ENCODE measurements at places on chromosomes 3 and 15.
A peak's percentile ranks its signal among the peaks of the same experiment; 100 is the strongest.

- no peak for DNase-seq
Observed at GRCh38 chr3:156424758-156425157, 130.2 kb downstream of the SSR3 start.

DNA sequence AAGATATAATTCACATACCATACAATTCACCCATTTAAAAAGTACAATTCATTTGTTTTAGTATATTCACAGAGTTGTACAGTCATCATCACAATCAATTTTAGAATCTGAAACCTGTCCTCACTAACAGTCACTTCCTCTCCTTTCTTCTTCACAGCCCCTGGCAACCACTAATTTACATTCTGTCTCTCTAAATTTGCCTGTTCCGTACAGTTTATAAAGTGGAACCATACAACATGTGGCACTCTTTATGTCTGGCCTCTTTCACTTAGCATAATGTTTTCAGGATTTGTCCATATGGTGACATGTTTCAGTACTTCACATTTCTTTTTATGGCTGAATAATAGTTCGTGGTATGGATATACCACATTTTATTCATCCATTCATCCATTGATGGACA lies 22.7 kb downstream of the ERICH6 start:
- DNase-seq, result no peak

DNA sequence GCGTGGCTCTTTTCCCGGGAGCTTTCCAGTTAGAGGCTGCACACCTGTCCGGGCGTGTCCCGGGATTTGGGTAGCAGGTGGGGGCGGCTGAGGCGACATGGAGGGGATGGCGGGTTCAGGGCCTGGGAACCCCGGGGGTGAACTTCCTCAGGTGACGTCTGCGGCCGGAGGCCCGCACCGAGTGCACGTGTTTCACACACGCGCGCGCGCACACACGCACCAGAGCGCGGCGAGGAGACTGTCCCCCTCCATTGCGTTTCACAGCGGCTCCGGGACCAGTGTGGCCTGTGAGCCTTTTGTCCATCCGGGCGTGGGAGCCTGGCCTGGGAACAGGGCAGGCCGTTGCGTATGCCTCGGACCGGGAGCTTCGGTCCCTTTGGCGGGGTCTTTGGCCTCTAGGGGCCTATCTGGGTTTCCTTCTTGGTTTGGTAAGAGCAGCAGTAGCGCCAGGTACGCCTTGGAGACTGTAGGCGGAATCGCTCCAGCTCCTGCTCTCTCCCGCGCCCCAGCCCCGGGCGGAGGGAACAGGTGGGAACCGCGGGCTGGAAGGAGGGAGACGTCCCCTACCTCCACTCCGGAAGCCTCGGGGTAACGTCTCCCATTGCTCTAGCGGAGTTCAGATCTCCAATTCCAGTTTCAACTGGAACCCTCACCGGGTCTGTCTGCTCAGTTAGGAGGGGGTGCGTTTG lies 220.0 kb downstream of the MEIS2 start:
- no peak for DNase-seq

DNA sequence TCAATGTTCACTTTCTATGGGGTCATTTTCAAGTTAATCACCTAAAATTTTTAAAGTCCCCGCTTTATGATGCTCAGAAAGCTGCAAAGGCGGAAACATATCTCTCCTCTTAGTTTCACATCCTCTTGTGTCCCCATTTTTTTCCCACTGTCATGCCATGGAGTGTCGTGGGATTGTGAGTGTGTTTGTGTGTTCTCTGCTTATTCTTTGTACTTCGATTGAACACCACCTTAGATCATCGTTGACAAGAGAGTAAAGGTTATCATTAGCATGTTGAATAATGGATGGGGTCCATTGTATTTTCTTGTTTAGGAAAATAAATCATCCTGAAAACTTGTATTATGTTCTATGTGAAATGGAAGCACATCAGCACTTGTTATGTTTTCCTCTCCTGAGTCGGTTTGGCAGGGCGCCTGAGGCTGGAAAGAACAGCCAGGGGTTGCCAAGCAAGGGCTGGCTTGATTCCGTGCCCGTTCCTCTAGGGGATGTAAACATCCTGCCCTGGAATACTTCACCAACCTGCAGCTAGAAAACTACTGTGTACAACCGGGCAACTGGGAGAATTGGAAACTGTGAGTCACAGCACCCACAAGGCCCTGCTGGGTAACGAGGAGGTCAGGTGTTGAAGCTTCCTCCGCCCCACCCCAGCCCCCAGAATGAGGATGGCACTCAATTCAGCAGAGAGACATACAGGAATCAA lies 67.2 kb downstream of the EIF4E3 start:
- DNase-seq, result peak; percentile 58

DNA sequence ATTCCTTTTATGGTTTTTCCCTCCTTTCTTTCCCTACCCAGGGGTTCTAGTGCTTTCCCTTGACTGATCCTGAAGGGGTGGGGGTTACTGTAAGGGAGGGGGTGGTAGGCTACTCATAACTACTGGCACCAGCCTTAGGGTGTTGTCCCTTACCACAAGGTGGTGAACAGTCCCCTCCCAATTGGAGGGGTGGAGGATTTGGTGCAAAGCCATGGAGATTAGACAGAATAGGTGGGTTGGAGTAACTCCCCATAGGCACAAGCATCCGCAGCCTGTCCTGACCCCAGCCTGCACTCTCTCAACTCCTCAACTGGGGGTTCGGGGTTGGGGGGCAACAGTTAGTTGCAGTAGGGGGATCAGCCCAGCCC lies 2.6 kb upstream of the HYAL2 start:
- no peak for DNase-seq

- no peak for DNase-seq
Observed at GRCh38 chr15:37394402-37395099, 294.2 kb upstream of the MEIS2 start.

GRCh38 chr3:197807969-197808587 lies 17.0 kb downstream of the LRCH3 start:
- no peak for DNase-seq

- no peak for DNase-seq
Observed at GRCh38 chr3:81740731-81741130, 20.7 kb downstream of the GBE1 start.

- no peak for DNase-seq
Observed at GRCh38 chr15:82005239-82005638, 40.6 kb downstream of the MEX3B start.

DNA sequence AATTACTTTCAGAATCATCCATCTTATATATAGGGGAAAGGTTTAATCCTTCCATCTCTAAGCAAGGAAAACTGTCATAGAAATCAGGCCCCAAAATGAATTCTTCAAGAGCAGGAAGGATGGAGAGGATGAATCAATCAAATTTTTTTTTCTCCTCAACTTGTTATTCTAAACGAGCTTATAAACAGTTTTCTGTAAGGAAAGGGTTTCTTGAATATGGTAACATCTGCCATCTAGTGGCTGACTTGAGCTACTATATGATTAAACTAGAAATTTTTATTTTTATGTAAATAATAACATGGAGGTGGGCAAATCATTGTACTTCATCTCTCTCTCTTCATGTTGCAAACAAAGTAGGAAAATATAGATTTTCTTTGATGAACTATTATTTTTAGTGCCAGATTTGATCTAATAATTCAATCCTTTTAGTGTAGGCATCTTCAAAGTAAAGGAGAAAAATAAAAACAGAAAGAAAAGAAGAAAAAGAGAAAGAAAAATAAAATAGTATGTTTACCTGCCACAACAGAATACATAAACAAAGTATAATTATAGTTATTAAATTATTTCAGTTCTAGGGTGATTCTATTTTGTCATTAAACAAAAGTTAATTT lies 146.6 kb downstream of the SERPINI1 start:
- peak; percentile 38 for DNase-seq

GRCh38 chr15:36757189-36757814 lies 177.9 kb downstream of the CDIN1 start:
- DNase-seq, result no peak

DNA sequence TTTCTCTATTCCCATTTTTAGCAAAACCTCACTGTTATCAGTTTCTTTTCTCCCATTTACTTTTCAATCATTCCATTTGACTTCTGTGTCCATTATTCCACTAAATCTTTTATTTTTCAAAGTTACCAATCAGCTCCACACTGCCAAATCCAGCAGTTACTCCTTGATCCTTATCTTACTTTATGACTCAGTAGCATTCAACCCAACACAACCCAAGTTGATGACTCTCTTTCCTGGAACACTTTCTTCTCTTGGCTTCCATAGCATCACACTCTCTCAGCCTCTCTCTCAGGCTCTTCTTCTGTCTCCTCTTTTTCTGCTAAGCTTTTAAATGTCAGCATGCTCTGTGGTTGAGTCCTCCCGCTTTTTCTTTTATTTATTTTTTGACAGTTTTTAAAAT lies 36.3 kb downstream of the RASGRP1 start:
- DNase-seq, result no peak

- no peak for DNase-seq
Observed at GRCh38 chr3:175916191-175916934, 1057.2 kb downstream of the NAALADL2 start.

- no peak for DNase-seq
Observed at GRCh38 chr3:187044867-187045552, 94.3 kb downstream of the RPL39L start.

DNA sequence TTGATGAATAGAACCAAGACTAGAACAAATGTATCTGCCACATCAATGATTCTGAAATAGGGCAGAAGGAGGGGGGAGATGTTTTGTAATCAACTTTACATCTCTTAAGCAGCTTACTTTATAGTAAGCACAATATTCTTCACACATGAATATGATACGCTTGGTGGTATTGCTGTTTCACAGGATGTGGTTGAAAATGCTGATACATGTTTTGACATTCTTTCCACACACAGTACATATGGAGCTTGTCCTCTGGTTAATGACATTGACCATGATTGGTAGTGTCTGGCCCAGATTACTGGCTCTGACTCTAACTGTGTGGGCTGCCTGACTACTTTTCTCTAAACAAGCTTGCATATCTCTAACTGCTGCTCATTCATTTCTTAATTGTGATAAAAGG lies 168.9 kb downstream of the KLHL25 start:
- DNase-seq, result no peak

DNA sequence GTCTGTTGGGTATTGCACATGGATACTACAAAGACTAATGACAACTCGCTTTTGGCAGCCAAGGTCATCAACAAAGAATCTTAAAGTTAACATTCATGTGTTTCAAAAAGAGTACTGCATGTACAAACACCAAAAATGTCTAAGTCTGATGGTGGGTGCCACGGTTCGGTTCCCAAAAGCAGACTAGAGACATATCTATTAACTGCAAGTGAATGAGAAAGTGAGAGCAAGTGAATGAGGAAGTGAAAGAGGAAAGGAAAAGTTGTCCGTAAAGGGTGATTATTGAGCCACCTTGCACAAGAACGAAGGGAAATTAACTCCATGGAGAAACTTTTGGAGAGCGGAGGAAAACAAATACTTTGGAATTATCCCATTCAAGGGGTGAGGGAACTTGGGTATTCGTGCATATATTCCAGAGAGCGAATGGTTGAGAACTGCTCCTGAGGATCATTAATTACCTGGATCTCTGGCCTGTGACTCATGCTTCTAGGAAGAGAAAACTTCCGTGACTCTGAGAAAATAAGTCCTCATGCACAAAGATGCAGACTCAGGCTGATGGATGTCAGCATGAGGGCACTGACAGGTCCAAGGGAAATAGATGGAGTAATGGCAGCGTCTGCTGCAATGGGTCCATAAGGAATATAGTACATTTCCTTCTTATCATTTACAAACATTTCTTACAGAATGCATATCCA lies 336.5 kb upstream of the TGFBR2 start:
- DNase-seq, result no peak

- DNase-seq, result no peak
Observed at GRCh38 chr3:185056908-185057307, 96.0 kb downstream of the C3orf70 start.

- DNase-seq, result no peak
Observed at GRCh38 chr3:186099178-186099577, 9.7 kb downstream of the ETV5 start.

GRCh38 chr15:61750271-61751084 lies 309.8 kb downstream of the VPS13C start:
- DNase-seq, result peak; percentile 11

- no peak for DNase-seq
Observed at GRCh38 chr3:38325256-38325655, 21.3 kb upstream of the XYLB start.

- DNase-seq, result no peak
Observed at GRCh38 chr3:196842567-196843434, 24.9 kb upstream of the SENP5 start.

- DNase-seq, result no peak
Observed at GRCh38 chr3:127629467-127630403, 750 bp downstream of the PODXL2 start.

DNA sequence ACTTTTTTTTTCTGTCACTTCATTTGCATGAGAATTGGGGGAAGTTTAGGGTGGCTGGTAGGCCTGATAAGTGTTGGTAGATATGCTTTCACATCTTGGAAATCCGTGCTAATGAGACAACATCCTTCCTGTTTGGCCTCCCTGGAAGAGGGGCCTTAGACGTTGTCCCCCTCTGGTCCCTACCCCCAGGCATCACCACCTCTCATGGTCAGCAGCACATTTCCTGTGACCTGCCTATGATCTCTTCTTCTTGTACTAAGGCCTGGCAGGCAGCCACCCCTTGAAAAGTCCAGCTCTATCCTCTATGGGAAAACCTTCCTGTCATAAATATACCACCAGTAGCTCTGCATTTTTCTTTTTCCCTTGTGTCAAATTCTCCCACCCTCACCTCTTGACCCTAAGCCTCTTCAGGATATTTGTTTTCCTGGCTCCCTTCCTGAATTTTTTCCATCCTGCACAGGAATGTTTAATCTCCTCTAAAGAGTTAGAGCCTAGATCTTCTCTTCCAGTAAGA lies 107.8 kb downstream of the SNRK start:
- DNase-seq, result no peak

GRCh38 chr15:50813865-50814264 lies 48.4 kb upstream of the SPPL2A start:
- no peak for DNase-seq

DNA sequence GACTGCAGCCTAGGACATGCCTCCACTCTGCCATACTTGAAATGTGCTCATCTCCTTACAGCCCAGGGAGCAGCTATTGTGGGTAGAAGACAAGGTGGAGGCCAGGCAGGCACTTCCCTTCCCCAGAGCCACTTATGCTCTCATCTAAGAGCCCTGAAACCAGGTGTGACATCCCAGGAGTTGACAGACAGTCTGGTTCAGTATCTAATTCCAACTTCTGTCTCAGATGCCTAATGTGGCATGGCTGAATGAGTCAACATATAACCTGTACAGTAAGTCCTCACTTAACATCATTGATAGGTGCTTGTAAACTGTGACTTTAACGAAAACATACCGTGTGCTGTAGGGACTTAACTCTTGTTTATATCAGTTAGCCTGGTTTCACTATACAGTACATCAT lies 1.2 kb upstream of the CAPN3 start:
- no peak for DNase-seq

- no peak for DNase-seq
Observed at GRCh38 chr3:42800251-42800650, 4.0 kb downstream of the HIGD1A start.

- DNase-seq, result no peak
Observed at GRCh38 chr3:70603103-70603502, 290.7 kb upstream of the MDFIC2 start.
